ENCODE measurements at places on chromosomes 5 and 9. TPM values are rescaled to one million over a fixed set of nuclear protein-coding genes. Genes with fewer than 3 reads are reported as not detected.

GRCh38 chr9:77021922-77022782 is 2.7 kb downstream of the FOXB2 start:
- DNase-seq: no peak

GRCh38 chr5:103450333-103451061 is 112.1 kb downstream of the NUDT12 start:
- peak; percentile 35 for DNase-seq

- DNase-seq: no peak
These were observed 143.0 kb downstream of the CAVIN4 start for GRCh38 chr9:100720922-100721321.

DNA sequence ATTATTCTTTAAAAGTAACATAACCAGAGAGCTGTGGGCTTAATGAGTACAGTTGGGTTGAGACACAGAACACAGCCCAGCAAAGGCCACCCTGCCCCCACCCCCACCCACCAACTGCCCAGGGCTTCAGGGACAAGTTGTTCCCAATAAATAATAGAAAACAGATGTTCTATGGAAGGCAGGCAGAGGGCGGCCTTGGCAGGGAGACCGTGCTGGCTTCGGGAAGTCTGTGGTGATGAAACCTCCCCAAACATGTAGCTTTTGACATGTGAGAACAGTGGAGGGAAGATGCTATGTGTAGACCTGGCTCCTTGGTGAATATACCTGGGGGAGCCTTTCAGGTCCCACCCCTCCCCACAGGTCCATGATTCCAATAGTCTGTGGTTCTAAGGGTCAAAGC is 10.0 kb downstream of the TRAF1 start:
- peak; percentile 52 for DNase-seq

- DNase-seq: no peak
These were observed 81.4 kb upstream of the COL5A1 start for GRCh38 chr9:134560206-134560605.

DNA sequence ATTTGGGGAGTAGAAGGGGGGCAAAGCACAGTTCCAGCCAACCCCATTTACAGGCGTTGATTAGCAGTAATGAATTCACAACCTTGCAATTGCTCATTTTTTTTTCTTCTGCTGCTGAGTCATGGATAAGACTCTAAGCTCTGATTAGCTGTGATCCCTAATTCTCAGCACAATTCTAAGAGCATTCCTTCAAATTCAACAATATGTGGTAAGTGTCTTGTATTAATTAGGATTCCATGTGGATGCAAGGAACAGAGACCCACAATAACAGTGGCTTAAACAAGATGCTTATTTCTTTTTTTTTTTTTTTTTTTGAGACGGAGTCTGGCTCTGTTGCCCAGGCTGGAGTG is 133.4 kb downstream of the PALM2AKAP2 start:
- DNase-seq: no peak

DNA sequence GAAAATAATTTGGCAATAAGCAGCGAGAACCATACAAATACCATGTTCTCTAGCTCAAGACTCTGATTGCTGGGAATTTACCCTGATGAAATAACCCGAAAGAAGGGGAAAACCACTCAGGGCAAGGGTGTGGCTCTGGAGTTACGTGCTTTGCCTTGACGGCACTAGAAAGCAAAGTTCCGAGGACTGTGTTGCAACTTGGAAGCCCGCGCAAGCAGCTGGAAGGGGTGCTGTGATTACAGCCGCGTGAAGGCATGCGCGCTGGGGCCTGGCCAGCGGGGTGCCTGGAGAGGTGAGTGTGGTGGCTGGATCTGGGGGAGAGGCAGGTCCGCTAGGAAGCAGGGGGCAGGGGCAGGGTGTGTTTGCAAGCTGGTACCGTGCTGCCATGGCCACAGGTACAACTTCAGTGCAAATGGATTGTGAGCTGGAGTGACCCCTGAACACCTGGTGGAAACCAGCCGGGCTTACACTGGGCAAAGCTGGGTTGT is 52.6 kb upstream of the CNOT6 start:
- DNase-seq: no peak

The EFNA5 gene
- 11.1 TPM for total RNA-seq

The PLEKHG4B gene
- total RNA-seq: 3.3 TPM

The CDH9 gene
- total RNA-seq: not detected

The C9orf78 gene
- 37.2 TPM for total RNA-seq

The PDE6A gene
- 0.31 TPM for total RNA-seq
